ENCODE measurements at places on chromosomes 5 and 9.

GRCh38 chr5:67437905-67438845, 241.6 kb upstream of the CD180 start:
- DNase-seq = no peak

DNA sequence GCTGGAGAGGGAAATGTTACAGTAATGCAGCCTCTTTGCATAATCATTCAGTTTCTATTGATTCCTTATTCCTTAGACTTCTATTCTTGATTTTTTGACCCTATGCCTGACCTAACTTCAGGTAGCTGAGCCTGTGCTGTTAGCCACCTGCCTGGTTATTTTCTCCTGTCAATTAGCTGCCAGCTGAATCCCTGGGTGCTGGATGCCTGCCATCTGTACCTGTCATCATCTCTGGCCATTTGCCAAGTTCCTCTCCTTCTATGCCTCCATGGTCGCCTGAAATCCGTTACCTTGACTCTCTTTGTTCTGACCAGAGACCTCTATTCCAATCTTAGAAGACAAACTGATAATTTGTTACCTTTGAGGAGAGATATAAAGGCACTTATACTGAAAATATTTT, 178.3 kb downstream of the CAVIN4 start:
- no peak for DNase-seq

GRCh38 chr5:129118405-129118804, 23.9 kb downstream of the ISOC1 start:
- DNase-seq = no peak

DNA sequence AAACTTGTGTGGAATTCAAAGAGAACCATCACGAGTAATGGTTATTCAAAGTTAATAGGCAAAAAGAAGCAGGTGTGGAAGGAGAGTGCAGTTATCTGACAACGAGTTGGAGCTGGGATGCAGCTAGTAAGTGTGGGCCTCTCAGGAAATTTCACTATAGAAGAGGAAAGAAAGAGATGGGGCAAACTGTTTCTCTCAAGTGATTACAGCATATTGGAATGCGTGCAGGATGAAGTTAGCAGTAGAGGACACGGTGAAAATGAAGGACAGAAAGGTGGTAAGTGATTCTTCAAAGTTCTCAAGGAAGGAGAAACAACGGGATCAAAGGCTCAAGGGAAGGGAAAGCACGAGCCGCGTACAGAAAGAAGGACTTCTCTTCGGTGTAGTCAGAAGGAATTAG, 84.0 kb downstream of the ADAMTS12 start:
- DNase-seq = no peak

DNA sequence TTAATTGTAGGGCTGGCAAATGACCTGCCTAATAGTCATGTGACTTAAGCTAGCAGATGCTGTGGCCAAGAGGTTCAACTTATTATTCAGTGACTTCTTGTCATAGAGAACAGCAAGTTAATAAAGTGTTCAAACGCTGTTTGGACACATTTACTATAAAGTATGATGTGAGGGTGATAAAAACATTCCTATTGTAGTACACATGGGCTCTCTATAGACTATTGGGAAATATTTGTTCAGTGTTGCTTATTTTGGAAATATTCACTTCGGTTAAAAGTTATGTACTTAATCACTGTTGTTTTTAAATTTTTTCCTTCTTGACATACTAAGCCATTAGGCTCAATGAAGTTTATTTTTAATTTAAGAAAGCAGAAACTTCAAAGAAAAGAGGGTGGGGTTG, 345.0 kb downstream of the NNT start:
- DNase-seq = no peak

DNA sequence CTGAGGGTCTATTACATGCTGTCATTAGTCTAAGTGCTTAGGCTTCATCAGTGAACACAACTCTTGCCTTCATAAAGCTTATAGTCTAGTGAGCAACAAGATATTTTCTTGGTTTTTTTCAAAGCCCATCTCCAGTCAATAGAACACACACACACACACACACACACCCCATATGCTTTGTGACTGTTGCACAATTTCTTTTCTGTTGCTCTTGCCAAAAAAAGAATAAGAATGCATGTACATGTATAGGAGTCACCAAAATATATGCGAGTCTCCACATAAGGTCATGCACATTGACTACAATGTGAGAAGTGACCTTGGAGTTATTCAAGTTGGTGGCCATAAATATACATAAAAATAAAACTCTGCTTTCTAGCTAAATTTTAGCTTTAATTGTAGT, 351.5 kb upstream of the TLE4 start:
- DNase-seq = no peak

DNA sequence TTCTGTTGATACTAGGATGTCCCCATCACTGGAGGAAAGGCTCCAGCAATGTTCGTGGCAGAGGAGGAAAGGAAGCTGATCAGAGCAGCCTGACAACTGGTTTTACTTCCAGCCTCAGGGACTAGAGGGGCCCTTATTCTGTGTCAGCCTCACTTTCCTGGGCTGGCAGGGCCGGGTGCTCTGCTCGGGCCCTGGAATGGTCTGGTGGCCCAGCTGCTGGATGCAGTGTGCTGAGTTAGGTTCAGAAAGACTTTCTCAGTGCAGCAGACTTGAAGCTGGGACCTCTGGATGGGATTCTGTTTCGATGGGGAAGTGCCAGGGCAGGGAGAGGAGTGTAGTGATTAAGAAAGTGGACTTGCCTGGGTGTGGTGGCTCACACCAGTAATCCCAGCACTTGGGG, 81.0 kb downstream of the MACROH2A1 start:
- DNase-seq = no peak

GRCh38 chr5:168987543-168988300, 313.2 kb downstream of the SLIT3 start:
- DNase-seq = peak; percentile 75

DNA sequence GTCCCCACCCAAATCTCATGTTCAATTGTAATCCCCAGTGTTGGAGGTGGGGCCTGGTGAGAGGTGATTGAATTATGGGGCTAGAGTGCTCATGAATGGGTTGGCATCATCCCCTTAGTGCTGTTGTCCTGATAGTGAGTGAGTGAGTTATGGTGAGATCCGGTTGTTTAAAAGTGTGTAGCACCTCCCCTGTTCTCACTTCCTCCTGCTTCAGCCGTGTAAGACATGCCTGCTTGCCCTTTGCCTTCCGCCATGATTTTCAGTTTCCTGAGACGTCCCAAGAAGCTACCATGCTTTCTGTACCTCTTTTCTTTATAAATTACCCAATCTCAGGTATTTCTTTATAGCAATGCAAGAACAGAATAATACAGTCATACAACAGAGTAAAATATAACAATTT, 742 bp upstream of the LECT2 start:
- DNase-seq = no peak

DNA sequence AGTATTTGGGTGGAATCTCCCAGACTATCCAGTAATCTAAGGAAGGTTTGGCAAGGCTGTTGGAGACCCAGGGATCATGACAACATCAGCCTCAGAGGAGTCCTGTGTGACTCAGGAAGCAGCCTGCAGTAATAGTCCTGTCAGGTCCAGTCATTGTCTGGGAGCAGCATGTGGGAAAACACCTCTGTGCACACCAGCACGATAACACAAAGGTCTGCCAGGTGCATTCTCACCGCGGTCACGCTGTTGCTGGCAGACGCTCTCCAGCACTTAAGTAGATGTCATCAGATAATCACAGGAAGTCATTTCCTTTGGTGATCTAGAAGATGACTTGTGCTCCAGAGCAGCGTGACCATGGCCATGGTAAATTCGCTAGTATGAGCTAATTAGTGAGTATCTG, 99.2 kb upstream of the IQGAP2 start:
- DNase-seq = no peak

DNA sequence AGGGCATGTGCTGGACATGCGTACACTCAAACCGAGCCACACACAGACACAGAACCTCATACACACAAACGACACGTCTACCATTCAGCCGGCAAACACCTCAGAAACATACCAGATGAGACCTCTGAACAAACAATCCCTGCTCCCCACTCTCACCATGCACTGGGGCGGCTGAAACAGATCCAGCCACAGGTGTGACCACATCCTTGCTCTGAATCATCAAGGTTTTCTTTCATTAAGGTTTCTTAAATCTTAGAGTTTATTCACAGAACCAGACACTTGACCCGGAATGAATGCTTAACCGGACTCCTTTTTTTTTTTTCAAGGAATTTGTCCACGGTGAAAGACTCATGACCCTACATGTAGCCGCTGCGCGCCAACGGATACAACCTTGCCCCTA, 26.2 kb downstream of the TERT start:
- no peak for DNase-seq

- DNase-seq = no peak
These were observed 64.6 kb downstream of the ACTBL2 start for GRCh38 chr5:57417971-57418370.

- DNase-seq = peak; percentile 60
These were observed 58.0 kb upstream of the FSD1L start for GRCh38 chr9:105389796-105390195.

GRCh38 chr5:158398360-158399201, 539.6 kb upstream of the CLINT1 start:
- no peak for DNase-seq

GRCh38 chr9:131290036-131290766, 678 bp downstream of the PLPP7 start:
- no peak for DNase-seq

DNA sequence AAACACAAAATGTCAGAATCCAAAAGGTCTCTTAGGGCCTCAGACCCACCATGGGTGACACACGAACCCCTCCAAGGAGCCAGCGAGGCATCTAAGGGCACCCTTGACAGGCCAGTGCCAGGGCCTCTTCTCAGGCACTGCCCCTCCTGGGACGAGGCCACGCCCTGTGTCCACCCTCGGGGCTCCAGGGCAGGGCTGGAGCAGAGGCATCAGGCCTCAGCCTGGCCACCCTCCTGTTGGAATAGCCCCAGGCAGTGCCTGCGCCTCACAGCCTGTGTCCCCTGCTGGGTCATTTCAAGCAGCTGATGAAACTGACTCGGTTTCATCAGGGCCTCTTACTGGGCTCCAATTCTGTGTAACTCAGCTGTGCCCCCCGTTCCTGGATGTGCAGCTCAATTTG, 32.8 kb upstream of the SUSD3 start:
- DNase-seq = no peak

- peak; percentile 57 for DNase-seq
These were observed 144.9 kb downstream of the MYO10 start for GRCh38 chr5:16791036-16791705.

GRCh38 chr9:2853517-2853916, 9.6 kb upstream of the PUM3 start:
- DNase-seq = no peak

DNA sequence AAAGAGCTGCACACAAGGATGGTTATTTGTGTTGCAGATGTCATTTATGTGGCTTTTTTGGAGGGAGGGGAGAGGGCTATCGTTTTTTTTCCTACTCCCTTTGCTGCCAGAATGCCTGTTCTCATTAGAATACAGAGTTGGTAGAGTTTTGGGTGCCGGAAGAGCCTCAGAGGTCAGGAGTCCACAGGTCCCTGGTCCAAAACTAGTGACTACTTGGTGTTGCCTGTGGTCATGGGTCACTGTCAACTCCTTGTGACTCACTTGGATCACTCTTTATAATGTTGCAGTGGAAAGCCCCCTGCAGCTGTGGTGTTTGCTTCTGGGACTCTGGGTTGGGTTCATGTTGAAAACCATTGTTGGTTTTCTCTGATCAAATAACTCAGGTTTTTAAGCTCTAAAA, 131.4 kb downstream of the MAST4 start:
- DNase-seq = no peak

GRCh38 chr5:72133212-72133990, 26.1 kb downstream of the MAP1B start:
- no peak for DNase-seq

GRCh38 chr5:30749971-30750370, 443.5 kb upstream of the CDH6 start:
- no peak for DNase-seq
